ENCODE measurements at places on chromosomes 5 and 9.
A peak's percentile ranks its signal among the peaks of the same experiment; 100 is the strongest.

- DNase-seq = no peak
Measured at GRCh38 chr5:132767150-132767549, 9.9 kb downstream of the SEPTIN8 start.

- DNase-seq = no peak
Measured at GRCh38 chr9:105390871-105391270, 57.0 kb upstream of the FSD1L start.

- no peak for DNase-seq
Measured at GRCh38 chr5:171432076-171432475, 12.6 kb downstream of the FGF18 start.

- no peak for DNase-seq
Measured at GRCh38 chr9:479971-480350, 265.3 kb downstream of the DOCK8 start.

- peak; percentile 17 for DNase-seq
Measured at GRCh38 chr5:120684749-120685415, 220.8 kb downstream of the PRR16 start.

GRCh38 chr5:150175076-150175475 lies 8.5 kb downstream of the CDX1 start:
- no peak for DNase-seq

DNA sequence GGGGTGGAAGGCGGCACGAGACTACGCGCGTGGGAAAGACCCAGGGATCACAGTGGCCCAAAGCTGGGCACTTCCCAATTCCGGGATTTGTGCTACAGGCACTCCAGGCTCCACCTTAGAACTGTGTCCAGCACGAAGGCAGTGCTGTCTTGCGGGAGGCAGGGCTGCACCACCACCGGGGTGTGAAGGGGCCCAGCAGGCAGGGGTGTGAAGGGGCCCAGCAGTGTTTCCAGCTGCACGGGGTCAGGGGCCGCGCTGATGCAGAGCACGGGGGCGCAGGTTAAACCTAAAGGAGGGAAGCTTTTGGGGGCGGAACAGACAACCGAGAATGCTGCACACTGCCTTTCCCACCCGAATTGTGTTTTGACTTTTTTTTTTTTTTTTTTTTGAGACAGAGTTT lies 1.1 kb upstream of the PDCD6 start:
- DNase-seq = no peak

DNA sequence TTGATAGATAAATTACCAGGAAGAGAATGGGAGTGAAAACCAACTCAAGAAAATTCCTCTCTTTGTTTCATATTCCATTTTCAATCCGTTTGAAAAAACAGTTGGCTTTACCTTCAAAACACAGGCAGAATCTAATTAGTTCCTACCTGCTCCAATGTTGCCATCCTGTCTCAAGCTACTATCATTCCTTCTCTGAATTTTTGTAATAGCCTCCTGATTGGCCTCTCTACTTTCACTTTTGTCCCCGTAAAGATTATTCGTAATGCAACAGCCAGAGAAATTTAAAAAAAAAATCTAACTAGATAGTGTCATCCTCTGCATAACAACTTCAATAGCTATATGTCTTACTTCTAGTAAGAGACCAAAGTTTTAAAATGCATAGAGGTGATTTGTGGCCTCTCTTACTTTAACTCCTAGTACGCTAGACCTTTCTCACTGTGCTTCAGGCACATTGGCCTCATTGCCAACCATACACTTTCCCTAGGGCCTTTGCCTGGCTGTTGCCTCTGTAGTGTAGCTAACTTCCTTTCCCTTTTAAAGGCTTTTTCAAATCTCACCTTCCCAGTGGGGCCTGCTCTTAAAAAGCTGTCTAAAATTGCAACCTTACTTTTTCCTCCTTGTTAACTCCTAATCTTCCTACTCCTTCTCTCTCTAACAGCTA lies 311.3 kb upstream of the GRIN3A start:
- DNase-seq = no peak

GRCh38 chr5:64140018-64140417 lies 25.6 kb upstream of the RNF180 start:
- DNase-seq = no peak
